Common myeloid progenitor, CD34-positive (primary cell): ENCODE measurements at places on chromosomes 3 and 15.
A peak's percentile ranks its signal among the peaks of the same experiment; 100 is the strongest.

DNA sequence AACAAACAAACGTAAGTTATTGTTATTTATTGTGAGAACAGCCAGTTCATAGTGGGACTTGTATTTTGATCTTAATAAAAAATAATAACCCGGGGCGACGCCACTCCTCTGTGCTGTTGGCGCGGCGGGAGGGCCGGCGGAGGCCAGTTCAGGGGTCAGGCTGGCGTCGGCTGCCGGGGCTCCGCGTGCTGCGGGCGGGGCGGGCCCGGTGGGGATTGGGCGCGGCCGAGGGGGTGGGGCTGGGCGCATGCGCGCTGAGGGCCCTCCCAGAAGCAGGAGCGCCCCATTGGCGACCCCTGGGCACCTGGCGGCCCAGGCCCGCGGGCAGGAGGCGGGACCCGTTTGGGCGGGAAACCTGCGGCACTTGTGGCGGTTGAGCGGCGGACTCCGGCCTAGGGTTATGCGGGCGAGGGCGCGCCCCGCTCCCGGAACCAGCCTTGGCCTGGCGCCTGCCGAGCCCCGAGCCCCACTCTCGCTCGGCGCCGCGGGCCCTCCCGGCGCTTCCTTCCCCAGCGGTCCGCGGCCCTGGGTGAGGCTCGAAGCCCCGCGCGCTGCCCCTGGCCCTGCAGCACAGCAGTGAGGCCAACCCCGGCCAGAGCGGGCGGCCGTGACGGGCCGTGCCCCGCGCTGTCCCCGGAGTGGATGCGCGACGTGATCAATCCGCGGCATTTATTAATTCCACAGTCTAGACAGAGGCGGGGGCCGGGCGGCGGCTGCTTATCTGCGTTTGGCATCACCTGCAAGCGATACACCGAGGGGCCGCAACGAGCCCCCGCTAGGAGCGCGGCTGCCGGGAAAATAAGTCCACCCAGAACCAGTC lies 6.0 kb downstream of the ISL2 start:
- DNase-seq, result no peak

DNA sequence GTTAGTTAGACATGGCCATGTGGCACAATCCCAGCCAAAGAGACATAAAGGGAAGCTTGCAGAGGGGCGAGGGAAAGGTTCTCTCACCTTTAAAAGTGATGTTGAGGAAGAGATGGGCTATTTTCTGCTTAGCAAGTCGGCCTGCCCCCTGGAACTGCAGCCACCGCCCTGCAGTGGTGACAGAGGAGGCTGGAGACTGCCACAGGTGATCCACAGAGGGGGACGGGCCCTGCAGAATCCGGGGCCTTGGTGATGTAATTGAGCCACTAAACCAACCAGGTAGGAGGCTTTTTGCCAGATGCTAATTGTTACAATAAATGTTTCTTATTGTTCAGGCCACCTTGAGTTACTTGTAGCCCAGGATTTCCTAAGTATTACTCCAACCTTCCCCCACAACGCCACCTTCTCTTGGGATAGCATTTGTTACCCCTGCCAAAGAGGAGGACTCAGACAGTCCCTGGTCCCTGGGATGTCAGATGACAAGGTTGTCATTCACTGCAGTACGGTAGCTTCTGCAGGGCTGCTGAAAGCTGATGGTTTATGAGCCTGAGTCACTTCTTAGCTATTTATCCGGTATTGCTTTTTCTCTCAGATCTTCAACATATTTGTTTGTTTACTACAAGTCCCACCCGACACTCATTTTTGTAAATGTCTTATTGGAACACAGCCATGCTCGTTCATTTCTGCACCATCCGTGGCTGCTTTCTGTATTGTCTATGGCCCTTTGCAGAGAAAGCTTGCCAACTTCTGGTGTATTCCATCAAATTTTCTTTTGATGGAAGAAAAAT lies 63.3 kb upstream of the SEC61A1 start:
- no peak for DNase-seq

GRCh38 chr15:53917109-53917508 lies 61.1 kb upstream of the UNC13C start:
- DNase-seq, result no peak

DNA sequence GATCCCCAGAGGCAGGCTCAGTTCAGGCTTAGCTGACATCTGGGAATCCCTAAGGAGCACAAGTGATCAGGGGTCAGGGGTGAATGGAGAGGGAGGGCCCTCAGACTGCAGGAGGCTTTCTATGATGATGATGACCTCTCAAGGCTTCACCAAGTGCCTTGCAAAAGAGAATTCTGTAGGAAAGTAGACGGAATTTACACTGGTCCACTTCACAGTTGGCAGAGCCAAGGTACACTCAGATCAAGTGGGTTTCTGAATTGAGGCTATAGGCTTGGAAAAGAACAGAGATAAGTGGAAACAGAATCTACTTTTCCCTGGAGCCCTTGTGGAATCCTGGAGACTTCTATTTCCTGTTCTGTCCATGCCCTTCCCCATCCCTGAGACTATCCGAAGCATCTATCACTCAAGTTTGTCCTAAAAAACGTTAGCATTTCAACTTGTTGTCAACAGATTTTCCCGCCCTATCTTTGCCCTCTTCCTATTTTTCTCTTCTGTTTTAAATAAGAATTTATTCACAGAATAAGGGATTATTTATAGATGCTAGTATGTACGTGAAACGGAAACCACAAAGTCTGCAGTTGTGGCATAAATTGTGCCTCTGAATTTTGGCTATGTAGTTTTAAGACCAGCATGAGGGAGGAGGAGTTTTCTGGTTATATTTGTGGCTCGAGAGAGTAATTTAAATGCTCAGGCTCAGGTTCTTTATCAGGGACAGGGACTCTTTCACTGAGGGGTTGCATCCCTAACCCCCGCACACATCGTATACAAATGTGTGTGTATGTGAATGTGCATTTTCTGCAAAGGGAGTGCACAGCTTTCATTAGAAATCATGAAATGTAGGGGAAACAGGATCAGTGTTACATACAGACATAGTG lies 12.8 kb downstream of the GCSAM start:
- DNase-seq, result peak; percentile 80

DNA sequence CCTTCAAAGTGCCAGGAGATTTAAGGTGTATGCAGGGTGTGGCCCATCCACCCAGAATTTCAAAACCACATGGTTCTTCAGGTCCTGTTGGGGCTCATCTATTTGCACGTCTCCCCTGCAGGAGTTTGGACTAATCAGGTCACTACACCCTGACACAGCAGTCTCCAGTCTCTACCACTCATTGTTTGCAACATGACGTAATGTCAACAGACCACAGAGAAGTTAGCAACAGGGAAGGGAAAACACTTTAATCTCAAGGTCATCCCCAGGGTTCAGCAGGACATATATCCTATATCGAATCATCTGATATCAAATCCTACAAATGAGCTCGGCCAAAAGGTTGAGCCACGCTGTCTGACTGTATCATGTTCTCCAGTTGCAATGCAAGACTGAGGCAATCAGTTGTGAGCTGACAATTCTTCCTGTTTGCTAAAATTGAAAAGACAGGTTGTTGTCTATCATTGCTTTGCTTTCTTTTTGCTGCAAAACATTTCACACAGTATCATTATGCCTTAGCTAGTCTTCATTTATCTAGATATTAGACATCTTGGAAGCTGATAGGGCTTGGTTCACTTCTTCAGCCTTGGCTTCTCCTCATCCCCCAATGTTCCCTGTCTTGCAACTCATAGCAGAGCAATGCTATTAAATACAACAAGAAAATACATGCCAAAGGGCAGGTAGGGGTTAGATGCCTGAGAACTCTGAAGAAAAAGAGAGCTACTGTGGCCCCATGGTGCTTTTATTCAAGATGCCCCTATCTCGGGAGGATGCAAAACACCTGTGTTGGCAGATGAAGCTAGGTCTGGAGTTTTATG lies 13.4 kb upstream of the LEKR1 start:
- DNase-seq, result no peak

- DNase-seq, result peak; percentile 7
Measured at GRCh38 chr15:42796955-42797782, 60.2 kb upstream of the CDAN1 start.
